ENCODE measurements at places on chromosomes 5 and 9. TPM values are rescaled to one million over a fixed set of nuclear protein-coding genes. Genes with fewer than 3 reads are reported as not detected.

DNA sequence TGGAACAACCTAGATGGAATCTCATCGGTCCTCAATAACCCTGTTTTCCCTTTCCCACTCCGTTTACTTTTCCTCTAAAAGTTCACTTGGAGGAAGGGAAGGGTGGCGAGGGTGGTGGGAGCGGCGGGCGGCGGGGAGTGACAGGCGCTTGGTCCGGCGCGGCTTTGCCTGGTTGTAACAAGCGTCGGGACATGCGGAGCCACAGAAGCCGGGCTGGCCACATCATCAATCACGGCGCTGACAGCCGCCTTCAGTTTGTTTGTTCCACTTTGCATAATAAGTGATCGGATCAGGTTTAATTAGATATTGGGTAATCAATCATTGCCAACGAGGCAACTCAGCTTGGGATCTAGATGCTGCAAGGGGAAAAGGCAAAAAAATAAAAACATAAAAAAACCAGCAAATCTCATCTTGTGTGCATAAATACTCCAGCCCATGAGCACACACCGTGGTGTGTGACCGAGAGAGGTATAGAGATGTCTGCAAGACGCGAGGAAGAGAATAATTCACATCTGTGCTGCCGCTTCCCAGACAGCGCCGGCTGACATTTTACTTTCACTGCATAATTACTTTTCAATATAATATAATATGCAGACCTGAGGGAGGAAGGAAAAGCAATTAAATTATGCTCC, 396.2 kb upstream of the IRX4 start:
- no peak for DNase-seq

GRCh38 chr9:34035656-34036055, 13.0 kb downstream of the UBAP2 start:
- DNase-seq: no peak

DNA sequence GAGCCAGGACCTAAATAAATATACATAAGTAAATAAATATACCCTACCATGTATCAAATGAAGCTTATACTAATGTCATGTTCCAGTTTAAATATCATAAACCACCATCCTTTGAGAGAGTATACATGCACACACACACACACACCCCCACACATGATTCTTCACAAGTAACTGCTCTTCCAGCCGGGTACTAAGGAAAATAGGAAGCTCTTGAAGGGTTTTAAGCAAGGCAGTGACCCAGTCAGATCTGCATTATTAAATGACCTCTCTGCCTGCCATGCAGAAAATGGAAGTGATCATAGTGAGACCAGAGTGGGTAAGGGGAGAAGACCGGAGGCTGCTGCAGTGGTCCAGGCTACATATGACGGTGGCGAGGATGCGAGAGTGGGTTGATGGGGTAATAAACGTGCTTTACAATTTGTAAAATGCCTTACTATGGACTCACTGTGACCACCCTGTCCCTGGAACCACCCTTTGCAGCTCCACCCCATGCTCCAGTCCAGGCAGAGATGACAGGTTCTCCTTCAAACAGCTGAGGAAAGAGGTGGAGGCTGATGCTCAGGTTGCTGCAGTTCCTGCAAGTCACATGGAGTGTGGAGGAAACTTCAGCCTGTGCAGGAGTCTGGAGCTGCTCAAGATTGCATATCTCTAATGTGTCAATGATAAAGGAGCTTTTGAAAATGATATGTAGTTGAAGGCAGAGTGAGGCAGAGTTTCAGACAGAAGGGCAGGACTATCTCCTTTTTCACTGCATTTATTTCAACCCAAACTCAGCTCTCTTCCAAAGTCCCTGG, 38.8 kb upstream of the NDFIP1 start:
- no peak for DNase-seq

Gene SPATA31C1
- not detected for total RNA-seq

DNA sequence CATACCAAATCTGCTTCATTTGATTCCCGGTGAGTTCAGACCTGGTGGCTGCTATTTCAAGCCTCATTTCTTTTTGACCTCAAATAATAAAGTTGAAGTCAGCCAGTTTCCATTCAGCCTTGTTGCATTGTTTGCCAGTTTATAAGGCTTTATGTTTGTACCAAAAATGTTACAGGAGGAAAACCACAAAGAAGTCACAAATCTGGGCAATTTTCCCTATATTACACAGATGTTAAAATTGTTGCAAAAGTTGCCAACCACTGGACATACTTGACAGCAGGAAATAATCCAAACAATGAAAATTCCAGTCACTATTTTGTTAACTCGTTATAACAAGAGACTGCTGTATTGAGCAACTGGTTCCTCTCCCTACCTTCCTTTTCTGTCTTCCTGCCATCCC, 1325.0 kb upstream of the DMAC1 start:
- no peak for DNase-seq

- no peak for DNase-seq
Observed at GRCh38 chr5:86878250-86878649, 260.5 kb downstream of the COX7C start.

Gene ZNF366
- total RNA-seq: 5.3 TPM

- DNase-seq: no peak
Observed at GRCh38 chr5:669111-669841, 23.9 kb downstream of the TPPP start.

GRCh38 chr5:6875376-6875775, 162.1 kb downstream of the TENT4A start:
- no peak for DNase-seq

GRCh38 chr9:73118898-73119554, 32.6 kb upstream of the ANXA1 start:
- no peak for DNase-seq

DNA sequence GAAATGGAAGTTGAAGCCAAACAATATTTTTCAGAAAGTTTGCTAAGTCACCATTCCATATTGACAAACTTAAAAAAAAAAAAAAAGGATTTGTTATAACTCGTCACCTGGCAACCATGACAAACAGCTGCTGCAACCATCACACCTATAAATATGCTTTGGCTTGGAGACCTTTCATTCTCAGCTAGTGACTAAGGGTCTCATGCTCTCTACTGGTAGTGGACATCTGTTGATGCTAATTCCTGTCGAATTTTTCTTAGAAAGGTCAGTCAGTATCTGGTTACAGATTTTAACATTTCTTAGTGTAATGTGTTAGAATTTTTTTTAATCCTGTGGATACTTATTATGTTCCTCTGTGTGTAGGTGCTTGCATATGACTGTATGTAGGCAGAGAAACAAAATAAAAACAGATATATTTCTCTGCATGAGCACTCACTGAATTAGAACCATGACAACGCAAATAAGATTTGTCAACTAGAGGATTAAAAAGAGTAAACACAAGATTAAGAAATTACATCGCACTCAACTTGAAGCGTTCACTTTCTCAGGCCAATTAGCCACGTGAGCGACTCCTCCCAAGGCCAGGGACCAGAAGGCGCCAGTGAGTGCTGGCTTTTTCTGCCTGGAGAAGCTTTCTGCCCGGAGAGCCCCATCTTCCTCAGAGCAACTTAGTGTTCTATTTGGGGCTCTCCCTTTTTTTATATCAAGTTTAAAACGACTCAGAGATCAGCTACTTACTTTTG, 27.0 kb upstream of the ZNF622 start:
- no peak for DNase-seq

Gene PCDHA9
- 0.14 TPM for total RNA-seq

DNA sequence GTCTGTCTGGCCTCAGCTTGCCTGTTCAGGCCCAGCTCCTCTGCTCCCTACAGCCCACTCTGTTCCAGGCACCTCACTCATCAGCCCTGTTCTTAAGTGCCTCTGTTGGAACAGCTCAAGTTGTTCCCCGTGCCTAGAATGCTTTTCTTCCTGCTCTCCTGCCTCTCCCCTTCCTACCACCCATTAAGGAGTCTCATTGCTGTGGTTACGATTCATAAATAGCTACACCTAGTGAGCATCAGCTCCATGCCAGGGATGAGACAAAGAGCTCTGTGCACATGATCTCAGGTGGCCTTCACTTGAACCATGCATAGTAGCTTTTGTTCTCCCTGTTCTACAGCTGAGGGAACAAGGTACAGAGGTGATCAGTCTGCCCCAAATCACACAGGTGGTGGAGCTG, 54.3 kb downstream of the PSD2 start:
- DNase-seq: no peak

GRCh38 chr5:396531-396961, 46.4 kb upstream of the EXOC3 start:
- no peak for DNase-seq

DNA sequence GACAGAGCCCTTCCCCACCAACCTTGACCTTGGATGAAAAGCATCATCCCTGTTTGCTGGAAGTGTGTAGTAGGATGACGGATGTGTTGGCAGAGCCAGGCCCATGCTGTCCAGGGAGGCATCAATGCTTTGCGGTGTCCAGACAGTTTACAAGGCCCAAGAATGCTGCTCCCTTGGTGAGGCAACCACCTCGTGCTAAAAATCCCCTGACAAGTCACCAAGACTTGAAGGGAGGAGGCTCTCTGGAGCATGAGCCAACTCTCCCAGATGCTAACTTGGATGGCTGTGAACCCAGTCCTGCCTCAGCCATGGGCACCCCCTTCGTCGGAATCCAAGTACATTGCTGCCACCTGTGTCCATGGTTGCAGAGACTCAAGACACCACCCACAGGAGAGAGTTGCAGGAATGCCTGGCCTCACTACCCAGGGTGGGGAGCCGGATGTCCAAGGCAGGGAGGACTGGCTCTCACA, 9.5 kb upstream of the NKD2 start:
- peak; percentile 14 for DNase-seq

GRCh38 chr5:1067141-1068121, 44.4 kb downstream of the SLC12A7 start:
- DNase-seq: no peak

Gene IL4
- not detected for total RNA-seq

GRCh38 chr5:170785416-170785815, 1.9 kb downstream of the GABRP start:
- DNase-seq: no peak

Gene PHF24
- not detected for total RNA-seq

DNA sequence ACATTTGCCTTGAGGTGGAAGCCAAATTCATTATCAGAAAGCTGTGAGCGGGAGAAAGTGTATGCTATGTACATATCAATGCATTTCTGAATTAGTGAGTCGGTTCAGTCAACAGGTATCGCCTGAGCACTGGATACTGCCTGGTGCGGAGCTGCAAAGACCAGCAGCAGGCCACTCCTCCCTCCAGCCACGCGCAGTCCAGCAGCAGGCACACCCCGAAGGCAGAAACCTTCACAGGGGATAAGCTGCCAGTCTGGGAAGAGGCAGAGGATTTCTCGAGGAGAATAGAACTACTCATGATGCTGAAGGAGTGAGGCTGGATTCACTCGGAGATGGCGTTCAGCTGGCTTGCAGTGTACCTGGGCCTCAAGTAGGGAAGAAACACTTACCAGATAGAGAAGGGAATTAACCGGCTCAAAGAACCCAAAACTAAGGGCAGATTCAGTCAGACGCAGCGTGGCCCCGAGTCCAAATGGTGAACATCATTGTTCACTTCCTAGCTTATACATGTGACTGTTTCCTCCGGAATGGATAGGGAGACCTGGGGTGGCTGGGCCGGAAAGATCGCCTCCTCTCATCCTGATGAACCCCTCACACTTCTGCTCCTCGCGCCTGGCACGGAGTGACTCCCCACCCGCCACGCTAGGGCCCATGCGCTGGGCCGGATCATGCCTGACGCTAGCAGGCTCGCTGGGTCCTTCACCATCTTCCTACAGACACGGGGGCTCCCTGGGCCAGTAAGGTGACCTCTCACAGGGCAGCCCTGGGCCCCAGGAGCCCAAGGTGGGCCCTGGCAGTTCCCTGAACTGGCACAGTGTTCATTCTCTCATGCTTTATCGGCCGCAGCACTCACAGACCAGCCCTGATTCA, 78.1 kb upstream of the SPATA31C2 start:
- no peak for DNase-seq

GRCh38 chr5:24510523-24510988, 134.2 kb downstream of the CDH10 start:
- DNase-seq: no peak

GRCh38 chr9:129840034-129840433, 4.8 kb downstream of the USP20 start:
- no peak for DNase-seq

Gene REEP2
- total RNA-seq: 14.3 TPM

DNA sequence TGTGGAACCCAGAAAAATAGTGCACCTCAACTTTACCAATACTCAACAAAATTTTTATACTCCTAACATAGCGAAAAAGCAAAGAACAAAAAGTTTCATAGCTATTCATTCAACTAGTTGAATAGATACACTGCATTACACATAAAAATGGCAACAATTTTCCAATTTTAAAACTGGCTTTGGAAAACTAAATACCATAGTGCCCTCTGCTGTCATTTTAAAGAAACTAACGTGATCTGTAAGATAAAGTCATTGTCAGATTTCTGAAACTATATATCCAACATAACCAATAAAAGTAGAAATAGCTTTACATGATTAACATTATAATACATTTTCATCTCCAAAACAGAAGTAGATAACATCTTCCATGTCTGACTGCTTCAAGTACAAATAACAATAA, 31.6 kb downstream of the DTWD2 start:
- no peak for DNase-seq

DNA sequence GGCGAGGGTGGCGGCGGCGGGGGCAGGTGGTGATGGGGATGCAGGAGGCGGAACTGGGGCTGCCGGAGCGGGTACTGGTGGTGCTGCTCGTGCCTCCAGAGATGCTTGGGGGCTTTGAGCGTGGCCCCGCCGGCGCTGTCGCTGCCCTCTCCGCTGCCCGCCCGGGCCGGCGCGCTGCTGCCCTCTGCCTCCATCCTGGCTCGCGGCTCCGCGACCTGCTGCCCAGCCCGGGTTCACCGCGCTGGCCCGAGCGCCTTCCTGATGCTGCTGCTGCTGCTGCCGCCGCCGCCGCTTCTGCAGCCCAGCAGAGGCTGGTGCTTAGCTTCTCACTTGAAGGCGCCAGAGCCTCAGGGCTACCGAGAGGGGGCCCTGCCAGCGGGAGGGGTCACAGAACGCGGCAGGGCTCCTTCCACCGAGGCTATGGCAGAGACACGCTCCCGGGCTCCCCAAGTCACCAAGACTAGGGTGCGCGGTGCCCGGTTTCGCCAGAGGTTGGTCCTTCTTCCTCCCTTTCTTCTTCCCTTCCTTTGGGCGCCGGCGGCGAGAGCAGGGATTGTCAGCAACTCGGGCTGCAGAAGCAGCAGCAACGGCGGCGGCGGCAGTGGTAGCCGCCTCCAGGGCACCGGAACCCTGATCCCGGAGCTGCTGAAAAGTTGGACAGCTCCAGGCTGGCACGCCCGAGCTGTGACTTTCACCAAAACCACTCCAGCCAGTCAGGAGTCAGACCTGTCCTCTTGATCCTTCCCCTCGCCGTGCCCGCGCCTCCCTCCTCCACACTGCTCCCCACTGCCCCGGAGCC, at the start of gene PDE4D:
Gene PDE4D, minus strand, starts transcription at position 298 of the 799 bp plus-strand sequence.
- peak; percentile 63 for DNase-seq

DNA sequence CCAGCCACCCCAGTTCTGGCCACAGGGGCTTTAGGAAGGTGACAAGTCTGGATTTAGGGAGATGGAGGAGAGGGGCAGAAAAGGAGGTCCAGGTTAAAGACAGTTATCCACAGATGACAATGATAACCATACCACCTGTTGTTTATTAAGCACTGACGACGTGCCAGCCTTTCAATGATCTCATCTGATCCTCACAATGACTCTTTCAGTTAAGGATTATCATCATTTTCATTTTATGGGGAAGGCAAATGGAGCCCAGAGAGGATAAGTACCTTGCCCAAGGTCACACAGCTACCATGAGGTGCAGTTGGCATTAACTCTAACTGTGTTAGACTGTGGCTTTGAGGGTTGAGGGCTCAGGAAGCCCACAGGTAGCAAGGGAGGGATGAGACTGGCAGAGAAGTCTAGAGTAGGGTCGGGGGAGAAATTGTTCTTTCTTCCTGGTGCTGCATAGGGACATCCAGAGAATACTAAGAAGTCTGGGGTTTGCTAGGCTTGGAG, 21.5 kb upstream of the JADE2 start:
- no peak for DNase-seq
